ENCODE measurements at places on chromosomes 13 and 19.

DNA sequence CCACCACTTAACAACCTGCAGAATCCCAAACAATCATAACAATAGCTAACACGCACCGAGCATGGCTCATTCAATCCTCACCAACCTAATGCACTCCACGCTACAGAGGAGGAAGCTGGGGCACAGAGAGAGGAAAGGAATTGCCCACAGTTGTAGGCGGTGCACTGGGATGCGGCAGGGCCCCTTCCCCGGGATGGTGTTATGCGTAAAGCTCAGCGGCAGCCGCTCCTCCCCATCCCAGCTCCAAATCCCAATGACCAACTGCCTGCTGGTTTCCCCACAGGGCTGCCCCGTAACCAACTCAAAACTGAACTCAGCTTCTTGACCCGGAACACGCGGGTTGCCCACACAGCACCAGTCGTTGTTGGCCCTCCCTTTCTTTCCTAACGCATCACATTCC lies 42.2 kb downstream of the SERP2 start:
- DNase-seq, result no peak

- no peak for DNase-seq
Observed at GRCh38 chr19:22945560-22945959, 57.4 kb downstream of the ZNF728 start.

- no peak for DNase-seq
Observed at GRCh38 chr13:110359840-110360301, 52.8 kb downstream of the COL4A2 start.

GRCh38 chr19:17121736-17122293 lies 46.2 kb downstream of the MYO9B start:
- DNase-seq, result no peak

- no peak for DNase-seq
Observed at GRCh38 chr13:29688193-29688592, 92.7 kb upstream of the SLC7A1 start.

DNA sequence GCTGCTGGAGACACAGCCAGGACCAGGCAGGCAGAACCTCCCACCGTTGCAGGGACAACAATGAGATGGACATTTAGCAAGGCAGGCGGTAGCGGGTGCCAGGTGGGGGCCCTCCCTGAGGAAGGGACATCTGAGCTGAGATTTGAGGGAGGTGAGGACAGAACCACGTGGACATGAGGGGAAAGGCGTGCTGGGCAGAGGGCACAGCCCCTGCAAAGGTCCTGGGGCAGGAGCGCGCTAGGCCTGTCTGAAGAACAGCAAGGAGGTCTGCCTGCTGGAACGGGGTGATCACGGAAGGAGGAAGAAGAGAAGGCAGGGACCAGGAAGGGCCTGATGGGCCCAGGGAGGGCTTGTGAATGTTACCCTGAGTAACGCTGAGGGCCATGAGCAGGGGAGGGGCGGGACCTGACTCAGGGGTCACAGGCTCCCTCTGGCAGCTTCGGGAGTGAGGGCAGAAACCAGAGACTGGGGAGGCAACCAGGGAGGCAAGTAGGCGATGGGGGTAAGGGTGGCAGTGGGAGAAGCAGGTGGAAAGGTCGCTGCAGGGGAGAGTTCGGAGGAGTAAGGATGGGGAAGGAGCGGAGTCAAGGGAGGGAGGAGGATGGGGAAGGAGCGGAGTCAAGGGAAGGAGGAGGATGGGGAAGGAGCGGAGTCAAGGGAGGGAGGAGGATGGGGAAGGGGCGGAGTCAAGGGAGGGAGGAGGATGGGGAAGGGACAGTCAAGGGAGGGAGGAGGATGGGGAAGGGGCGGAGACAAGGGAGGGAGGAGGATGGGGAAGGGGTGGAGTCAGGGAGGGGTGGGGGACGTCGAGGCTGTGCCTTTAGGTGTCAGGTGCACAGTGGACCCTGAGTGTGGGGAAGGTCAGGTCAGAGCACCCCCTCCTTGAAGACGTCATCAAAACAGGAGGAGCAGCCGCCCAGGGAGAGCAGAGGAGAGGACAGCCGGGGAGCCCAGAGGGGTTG lies 15.7 kb upstream of the B3GNT3 start:
- no peak for DNase-seq

DNA sequence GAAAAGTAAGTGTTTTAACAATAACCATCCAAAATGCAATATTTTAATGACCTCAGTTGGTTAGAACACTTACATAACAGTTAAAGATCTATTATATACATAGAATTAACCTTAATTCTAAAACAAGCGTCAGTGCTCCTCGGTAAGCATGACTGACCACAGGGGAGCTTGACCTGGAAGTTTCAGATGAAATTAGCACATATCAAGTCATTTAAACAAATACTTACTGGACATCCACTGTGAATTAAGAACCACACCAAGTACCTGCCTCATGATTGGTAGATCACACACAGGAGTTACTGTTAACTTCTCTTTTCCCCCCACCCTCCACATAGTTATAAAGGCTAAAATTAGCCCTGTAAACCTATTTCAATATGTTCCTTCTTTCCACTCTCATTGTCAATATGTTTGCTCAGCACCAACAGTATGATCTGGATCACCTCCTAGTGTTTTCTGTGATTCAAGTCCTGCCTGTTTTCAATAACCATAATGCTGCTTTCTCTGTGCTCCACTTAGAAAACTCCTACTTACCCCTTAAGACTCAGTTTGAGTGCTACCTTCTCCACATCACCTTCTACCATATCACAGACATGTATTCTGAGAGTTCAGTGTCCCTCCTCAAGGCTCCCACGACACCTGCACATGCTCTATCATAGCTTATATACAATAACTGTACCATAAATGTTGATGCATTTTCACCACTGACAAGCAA lies 209.0 kb downstream of the VWA8 start:
- no peak for DNase-seq

DNA sequence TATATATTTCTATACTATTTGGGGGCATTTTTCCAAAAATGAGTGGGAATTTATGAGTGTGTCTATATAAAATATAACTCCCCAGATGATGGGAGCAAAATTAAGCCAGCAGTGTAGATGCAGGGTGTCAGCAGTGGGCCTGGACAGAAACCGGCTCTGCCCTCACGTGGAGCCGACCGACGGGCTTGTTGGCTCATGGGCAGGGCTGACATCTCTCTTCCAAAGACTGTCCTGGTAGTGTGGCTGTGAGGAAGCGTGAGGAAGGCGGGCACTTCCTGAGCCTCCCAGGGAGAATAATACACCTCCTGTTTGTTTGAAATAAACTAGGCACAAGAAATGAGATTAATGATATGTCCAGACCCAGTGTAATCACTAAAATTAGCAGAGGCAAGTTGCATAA lies 206.5 kb downstream of the TEX29 start:
- no peak for DNase-seq

DNA sequence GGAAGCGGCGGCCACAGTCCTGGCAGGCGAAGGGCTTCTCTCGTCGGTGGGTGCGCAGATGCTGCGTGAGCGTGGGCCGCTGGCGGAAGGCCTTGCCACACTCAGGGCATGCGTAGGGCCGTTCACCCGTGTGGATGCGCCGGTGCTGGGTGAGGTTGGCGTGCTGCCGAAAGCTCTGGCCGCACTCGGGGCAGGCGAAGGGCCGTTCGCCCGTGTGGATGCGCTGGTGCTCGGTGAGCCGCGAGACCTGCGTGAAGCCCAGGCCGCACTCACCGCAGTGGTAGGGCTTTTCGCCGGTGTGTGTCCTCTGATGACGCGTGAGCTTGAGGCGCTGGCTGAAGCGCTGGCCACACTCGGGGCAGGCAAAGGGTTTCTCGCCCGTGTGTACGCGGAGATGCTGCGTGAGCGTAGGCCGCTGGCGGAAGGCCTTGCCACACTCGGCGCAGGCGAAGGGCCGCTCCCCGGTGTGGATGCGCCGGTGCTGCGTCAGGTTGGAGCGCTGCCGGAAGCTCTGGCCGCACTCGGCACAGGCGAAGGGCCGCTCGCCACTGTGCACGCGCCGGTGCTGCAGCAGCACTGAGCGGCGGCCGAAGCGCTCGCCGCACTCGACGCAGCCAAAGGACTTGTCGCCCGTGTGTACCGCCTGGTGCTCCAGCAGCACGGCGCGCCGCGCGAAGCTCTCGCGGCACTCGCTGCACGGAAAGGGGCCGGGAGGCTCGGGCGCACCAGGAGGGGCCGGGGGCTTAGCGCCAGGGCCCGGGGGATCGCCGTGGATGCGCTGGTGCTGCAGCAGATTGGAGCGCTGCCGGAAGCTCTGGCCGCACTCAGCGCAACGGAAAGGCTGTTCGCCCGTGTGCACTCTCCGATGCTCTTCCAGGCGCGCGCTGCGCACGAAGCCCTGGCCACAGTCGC lies 4.0 kb upstream of the UBE2M start:
- DNase-seq, result no peak

DNA sequence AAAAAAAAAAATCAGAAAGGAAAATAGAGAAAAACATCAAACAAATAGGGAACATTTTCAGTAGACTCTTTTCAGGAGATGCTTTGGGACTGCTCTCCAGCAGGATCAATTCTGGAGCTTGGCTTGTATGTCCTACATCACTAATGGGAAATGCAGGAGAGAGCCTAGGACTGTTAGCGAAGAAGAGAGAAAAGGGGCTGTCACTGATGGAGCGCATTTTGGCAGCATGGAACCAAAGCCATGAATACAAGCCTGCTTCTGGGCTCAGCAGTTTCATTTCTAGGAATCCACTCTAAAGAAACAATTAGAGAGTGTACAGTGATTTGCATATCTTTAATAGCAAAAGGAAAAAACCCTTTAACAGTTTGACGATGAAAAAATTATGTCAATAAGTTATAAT lies 203.9 kb downstream of the NUFIP1 start:
- peak; percentile 2 for DNase-seq

DNA sequence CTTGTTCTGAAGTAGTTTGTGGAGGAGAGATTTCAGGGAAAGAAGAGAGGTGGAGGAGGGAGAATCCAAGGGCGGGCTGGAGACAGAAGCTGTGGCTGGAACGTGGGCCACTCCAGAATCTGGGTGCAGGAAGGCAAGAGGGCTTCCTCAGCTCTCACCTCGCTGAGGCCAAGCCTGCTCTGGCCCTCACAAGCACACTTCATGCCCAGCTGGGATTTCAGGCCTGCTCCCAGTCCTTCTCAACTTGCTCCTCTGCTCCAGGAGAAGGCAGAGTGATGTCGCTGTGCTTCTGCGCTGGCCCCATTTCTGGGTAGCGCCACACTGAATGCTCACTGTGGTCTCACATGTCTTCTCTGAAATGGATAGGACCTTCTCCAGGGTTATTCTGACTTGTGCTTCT lies 328.8 kb downstream of the FGF9 start:
- DNase-seq, result no peak

DNA sequence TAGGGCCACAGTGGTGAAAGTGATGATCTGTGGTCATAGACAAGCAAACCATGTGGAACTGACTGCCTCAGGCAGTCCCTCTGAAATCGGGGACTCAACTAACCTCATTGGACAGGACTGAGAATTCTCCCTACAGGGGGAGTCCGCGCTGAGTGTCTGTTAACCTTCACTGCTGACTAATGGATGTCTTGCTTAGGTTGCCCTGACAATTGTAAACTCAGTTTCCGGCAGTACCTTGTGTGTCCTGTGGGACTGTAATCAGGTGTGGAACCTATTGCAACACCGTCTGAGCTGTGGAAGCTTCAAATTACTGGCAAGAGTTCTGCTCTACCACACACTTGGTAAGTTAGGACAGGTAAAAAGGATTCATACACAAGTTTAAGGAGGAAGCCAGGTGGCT lies 21.8 kb downstream of the ZNF77 start:
- no peak for DNase-seq

- no peak for DNase-seq
Observed at GRCh38 chr13:100179276-100179675, 90.4 kb downstream of the PCCA start.

DNA sequence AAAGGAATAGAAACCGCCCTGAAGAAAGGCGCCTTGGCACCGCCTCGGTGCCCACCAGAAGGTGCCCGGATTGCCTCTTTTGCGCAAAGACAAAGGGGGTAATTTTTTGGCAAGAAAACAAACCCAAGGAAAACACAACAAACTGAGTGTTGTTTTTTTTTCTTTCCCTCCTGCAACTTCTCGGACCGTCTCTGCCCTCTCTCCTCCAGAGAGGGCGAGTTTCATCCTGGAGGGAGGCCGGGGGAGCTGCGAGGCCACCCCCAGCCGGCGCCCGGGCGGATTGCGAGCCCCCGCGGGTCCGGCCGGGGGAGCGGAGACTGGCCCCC lies 2.3 kb downstream of the ZNF536 start:
- DNase-seq, result no peak

- no peak for DNase-seq
Observed at GRCh38 chr13:99256709-99257108, 1.5 kb downstream of the GPR18 start.

GRCh38 chr13:32203736-32204135 lies 111.4 kb downstream of the ZAR1L start:
- no peak for DNase-seq

DNA sequence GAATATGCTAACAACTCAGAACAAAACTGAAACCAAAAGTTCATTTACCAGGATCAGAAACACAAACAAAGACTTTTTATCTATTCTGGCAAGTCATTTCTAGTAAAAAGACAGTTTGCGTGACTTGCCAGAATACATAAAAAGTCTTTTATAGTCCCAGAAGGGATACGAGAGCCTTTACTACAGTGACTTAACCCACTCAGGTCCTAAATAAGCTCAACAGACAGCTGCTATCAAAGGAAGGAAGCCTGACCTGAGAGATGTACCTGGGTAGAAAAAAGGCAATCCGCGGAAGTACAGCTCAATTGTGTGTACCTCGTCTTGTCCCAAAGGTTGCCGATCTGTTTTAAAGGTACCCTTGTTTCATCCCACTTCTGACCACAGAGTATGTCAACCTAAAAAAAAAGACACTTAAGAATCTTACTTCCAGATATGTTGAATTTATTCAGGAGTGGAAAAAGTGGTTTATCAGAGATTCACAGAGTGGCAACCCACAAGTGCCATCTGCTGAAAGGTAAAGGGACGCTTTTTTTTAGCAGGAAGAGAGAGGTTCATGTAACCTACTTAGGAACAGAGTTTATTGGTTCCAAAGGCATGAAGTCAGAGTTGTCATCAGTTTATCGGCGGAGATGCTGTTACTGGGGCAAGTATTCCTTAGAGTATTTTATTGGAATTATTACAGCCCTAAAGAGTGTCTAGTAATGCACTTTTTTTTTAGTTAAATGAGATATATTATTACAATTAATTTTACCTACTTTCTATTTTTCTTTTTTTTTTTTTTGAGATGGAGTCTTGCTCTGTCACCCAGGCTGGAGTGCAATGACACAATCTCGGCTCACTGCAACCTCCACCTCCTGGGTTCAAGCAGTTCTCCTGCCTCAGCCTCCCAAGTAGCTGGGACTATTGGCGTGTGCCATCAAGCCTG lies 69.7 kb upstream of the C1QTNF9B start:
- no peak for DNase-seq

DNA sequence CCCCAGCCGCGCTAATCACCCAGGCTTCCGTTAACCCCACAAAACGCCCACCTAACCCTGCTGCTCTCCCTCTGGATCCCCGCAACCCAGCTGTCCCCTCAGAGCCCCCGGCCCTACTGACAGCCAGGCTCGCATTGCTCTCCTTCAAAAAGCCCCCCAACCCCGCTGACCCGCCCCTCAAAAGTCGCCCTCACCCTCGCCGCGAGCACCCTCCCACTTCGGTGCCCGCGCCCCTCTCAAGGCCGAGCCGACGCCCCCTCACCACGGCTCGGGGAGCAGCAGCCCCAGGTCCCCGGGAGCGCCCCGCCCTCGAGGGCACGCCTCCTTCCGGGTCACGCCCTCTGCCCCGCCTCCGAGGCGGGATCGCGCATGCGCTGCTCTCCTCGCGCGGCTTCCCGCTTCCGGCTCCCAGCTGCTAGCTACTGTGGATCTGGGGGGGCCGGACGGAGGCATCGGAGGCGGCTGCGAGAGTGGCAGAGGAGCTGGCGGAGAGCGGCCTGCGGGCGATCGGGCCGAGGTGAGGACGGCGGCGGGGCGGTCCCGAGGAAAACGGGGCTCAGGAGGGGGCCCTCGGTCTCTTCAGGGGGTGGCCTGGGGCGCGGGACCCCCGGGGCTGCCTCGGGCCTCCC lies 46.1 kb downstream of the ARHGEF18 start:
- peak; percentile 87 for DNase-seq

GRCh38 chr13:41928323-41928722 lies 32.6 kb downstream of the VWA8 start:
- no peak for DNase-seq
